ENCODE measurements at places on chromosomes 16 and 17.

- no peak for DNase-seq
Measured at GRCh38 chr17:67004181-67004580, 39.7 kb downstream of the CACNG4 start.

- DNase-seq, result no peak
Measured at GRCh38 chr17:59840329-59841090, 52.2 kb downstream of the TUBD1 start.

GRCh38 chr16:20920091-20920490, 19.5 kb downstream of the LYRM1 start:
- DNase-seq, result no peak

DNA sequence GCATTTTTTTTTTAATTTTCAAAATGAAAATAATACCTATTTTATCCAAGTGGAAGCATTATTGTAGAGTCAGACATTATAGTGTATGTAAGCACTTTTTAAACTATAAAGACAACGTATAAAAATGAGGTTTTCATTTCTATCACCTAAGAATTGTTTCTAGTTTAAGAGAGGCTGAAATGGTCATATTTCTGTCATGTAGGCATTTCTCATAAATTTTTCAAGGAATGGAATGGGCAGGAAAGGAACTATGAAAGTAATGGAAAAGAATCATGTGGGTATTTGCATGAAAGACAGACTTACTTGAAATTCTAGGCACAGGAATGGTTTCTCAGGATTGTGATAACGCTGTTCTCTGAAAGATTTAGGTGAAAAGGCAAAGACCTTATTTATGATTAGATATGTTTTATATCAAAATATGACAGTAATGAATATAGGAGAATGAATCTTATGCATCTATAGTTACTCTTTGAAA, 67.4 kb downstream of the PPM1E start:
- DNase-seq, result no peak

- no peak for DNase-seq
Measured at GRCh38 chr16:57809276-57810196, 7.2 kb upstream of the KIFC3 start.
